ENCODE measurements at places on chromosomes 4 and X. TPM values are rescaled to one million over a fixed set of nuclear protein-coding genes. Genes with fewer than 3 reads are reported as not detected.

DNA sequence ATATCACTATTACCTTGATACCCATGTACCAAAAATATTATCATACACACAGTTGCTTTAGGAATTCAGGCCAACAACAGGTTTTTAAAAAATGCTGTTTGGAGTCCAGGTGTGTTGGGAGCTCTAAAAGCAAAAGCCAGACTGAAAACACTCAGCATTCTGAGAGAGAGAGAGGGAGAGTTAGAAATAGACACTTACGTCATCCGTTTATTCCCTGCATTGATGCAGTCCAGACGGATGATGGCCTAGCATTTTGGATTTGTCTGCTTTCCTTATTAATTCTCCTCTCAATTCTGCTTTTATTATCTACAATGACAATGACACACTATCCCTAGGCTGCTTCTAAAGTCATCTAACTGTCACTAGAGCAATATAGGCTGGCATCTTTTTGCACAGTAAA, 358.3 kb upstream of the BOD1L1 start:
- no peak for DNase-seq
- no peaks in the 10 kb centered on the region for H3K36me3 ChIP-seq
- H3K4me1 ChIP-seq, result peaks cover 6% of the 10 kb centered on the region
- H3K27me3 ChIP-seq, result no peaks in the 10 kb centered on the region

DNA sequence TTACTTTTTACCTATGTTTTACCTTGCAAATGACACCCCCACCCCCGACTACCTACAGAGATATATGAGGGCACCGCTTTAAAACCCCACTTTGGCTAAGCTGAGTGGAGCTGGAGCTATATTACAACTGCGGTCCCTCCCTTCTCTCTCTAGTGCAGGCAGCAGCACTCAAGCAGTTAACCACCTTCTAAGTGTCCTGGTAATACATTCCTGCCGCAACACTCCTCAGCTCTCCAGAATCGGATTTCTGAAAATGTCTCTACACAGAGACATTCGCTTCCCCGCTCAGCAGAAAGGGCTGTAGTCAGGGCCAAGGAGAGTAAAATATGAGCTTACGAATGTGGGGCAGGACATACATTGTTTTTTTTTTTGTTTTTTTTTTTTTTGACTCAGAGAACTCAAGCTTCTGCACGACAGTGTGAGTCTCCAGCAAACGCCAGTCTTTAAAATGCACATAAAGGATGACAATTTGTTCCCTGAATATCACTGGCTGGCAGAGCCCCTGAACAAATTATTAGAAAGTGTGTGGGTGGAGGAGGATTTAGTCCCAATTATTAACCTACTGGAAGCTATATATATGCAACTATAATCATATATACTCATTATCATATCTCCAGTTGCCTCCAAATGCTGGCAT, 287.0 kb upstream of the TET2 start:
- H3K27ac ChIP-seq, result no peak overlapping the region
- no peaks in the 10 kb centered on the region for H3K4me1 ChIP-seq
- no peak overlapping the region for H3K4me3 ChIP-seq
- H3K27me3 ChIP-seq, result no peaks in the 10 kb centered on the region
- no peak for DNase-seq
- no peaks in the 10 kb centered on the region for H3K36me3 ChIP-seq

DNA sequence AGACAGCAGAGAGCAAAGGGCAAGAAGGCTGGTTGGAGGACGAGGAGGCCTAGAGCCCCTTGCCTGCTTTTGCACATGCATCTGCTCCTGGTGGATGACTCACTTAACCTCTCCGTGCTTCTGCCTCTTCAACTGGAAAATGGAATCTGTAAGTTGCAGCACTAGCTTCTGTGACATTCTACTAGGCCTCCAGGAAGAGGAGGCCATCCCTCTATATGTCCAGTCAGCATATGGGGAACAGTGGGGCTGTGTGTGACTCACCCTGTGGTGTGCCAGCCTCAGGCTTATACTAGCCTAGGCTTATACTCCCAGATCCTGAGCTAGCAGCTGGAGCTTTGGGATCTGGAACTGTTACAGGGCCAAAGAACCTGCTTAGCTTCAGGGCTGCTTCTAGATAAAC, 36.0 kb downstream of the RTL9 start:
- H3K4me1 ChIP-seq, result no peaks in the 10 kb centered on the region
- DNase-seq, result no peak
- no peak overlapping the region for H3K27ac ChIP-seq
- H3K4me3 ChIP-seq, result no peak overlapping the region
- no peaks in the 10 kb centered on the region for H3K27me3 ChIP-seq
- no peaks in the 10 kb centered on the region for H3K36me3 ChIP-seq

DNA sequence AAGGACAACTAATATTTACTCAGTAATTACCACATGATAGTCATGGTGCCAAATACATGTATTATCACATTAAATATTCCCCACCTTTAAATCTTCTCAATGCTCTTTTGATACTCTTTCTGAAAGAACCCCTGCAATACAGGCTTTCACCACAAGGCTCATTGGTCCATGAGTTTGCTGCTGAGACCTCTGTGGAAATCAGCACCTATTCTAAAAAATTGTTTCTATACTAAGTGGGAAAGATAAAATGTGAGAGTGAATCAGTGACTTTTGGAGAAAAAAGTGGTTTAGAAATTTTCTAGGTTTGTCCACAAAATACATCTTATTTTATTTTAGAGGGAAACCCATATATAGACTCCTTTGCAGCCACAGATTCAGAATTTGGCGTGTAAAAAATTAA, 257.3 kb downstream of the ZIC3 start:
- no peak for DNase-seq
- H3K36me3 ChIP-seq, result no peaks in the 10 kb centered on the region
- no peak overlapping the region for H3K27ac ChIP-seq

- H3K4me3 ChIP-seq, result no peak overlapping the region
- H3K27me3 ChIP-seq, result no peaks in the 10 kb centered on the region
- no peak for DNase-seq
- no peaks in the 10 kb centered on the region for H3K36me3 ChIP-seq
These were observed 41.5 kb downstream of the TRIM2 start for GRCh38 chr4:153245775-153246174.

GRCh38 chr4:111074523-111075114, 451.7 kb upstream of the PITX2 start:
- no peak for DNase-seq
- no peaks in the 10 kb centered on the region for H3K4me1 ChIP-seq
- H3K36me3 ChIP-seq, result no peaks in the 10 kb centered on the region
- no peak overlapping the region for H3K4me3 ChIP-seq
- no peak overlapping the region for H3K27ac ChIP-seq

- no peaks in the 10 kb centered on the region for H3K27me3 ChIP-seq
- H3K27ac ChIP-seq, result no peak overlapping the region
- H3K36me3 ChIP-seq, result no peaks in the 10 kb centered on the region
- DNase-seq, result no peak
These were observed 116.3 kb downstream of the MFAP3L start for GRCh38 chr4:169909897-169910296.

GRCh38 chr4:138460477-138461414, 218.6 kb upstream of the SLC7A11 start:
- H3K4me1 ChIP-seq, result no peaks in the 10 kb centered on the region
- H3K27me3 ChIP-seq, result no peaks in the 10 kb centered on the region
- no peaks in the 10 kb centered on the region for H3K36me3 ChIP-seq

DNA sequence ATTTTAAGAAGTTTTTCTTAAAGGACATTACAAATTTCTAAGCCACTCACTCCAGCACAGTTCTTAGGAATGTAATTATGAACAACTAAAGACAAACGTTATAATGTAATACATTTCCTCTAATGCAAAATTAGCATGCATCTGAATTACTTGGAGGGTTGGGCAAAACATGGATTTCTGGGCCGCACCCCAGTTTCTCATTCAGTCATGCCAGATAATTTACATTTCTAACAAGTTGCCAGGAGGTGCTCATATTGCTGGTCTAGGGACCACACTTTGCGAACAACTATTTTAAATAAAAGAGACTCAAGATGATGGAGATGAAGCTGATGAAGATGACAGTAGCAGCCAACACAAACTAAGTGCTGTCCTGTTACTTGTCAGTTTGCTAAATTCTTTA, 684.7 kb upstream of the ATOH1 start:
- H3K27me3 ChIP-seq, result no peaks in the 10 kb centered on the region
- H3K4me3 ChIP-seq, result no peak overlapping the region
- H3K36me3 ChIP-seq, result no peaks in the 10 kb centered on the region

The FGF2 gene
- not detected for total RNA-seq

The HPSE gene
- 4.5 TPM for total RNA-seq

The IL9R gene
- 7.4 TPM for total RNA-seq

The NALF2 gene
- total RNA-seq, result 0.13 TPM
